T follicular helper cell (primary cell): ENCODE measurements at places on chromosomes 4 and X.

DNA sequence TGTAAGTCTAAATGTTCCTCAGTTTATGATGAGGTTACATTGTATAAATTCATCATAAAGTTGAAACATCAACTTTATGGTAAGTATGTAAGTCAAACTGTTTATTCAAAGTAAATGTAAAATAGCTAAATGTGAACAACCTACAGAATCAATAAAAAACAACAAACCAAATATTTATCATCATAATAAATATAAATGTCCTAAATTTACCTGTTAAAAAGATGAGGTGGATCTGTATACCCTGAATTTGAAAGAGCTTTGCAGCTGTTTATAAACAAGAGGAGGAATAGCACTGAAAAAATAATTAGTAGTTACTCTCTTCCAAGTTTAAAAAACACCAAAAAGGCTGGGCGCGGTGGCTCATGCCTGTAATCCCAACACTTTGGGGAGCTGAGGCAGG, 13.7 kb downstream of the ABHD18 start:
- no peak for DNase-seq

GRCh38 chr4:138805736-138806135, 209.8 kb upstream of the NOCT start:
- no peak for DNase-seq

- DNase-seq, result no peak
These were observed 135.0 kb downstream of the AMMECR1 start for GRCh38 chrX:110182865-110183264.

DNA sequence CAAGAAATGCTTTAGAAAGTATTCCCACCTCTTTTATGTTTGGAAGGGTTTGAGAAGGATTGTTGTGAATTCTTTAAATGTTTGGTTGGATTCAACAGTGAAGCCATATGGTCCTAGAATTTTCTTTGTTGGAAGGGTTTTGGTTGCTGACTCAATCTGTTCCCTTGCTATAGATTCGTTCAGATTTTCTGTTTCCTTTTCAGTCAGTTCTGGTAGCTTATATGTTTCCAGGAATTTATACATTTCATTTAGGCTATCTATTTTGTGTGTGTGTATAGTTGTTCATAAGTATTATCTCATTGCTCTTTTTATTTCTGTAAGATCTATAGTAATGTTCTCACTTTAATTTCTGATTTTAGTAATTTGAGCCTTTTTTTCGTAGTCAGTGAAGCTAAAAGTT, 114.4 kb downstream of the MSN start:
- DNase-seq, result no peak

GRCh38 chr4:37438564-37439279, 194.2 kb downstream of the NWD2 start:
- no peak for DNase-seq

GRCh38 chrX:155068165-155068564, 2.8 kb downstream of the CMC4 start:
- no peak for DNase-seq

DNA sequence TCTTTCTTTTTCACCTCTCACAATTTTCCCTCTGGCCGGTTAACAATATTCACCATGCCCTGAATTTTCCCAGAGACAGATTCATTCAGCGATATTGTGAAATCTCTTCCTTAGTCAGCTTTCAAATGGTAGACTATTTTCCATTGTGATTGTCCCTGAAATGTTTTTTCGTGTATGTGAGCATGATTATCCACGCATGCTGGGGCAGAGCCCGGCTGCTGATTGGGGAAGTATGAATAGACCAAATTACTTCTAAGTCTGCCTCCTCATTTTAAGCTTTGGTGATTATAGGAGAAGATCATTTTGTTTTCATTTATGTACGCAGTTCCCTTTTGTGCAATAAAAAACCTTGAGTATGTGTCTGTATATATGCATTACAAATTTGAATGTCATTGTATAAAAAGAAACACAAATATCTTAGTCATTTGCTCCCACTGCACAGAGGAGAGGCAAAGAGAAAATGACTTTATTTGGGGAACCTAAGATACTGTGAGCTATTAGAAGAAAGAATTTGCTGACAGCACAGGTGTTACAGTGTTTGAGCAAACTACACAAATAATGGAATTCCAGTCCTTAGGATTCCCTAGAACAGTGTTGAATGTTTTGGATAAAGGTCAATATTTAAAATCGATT, 11.3 kb downstream of the DTHD1 start:
- DNase-seq, result no peak

DNA sequence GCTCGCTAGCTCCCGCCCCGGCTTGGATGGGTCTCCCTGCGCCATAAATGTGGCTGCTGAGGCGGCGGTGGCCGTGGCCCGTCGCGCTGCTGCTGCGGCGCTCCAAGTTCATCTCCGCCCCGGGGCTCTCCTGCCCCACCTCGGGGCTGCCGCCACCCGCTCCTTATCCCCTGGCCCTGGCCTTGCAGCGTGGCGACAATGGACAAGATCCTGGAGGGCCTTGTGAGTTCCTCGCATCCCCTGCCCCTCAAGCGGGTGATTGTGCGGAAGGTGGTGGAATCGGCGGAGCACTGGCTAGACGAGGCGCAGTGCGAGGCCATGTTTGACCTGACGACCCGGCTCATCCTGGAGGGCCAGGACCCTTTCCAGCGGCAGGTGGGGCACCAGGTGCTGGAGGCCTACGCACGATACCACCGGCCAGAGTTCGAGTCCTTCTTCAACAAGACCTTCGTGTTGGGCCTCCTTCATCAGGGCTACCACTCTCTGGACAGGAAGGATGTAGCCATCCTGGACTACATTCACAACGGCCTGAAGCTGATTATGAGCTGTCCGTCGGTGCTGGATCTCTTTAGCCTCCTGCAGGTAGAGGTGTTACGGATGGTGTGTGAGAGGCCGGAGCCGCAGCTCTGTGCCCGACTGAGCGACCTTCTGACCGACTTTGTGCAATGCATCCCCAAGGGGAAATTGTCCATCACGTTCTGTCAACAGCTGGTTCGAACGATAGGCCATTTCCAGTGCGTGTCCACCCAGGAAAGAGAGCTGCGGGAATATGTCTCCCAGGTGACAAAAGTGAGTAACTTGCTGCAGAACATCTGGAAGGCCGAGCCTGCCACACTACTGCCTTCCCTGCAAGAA, 763 bp downstream of the USP38 start:
- peak; percentile 6 for DNase-seq
